ENCODE measurements at places on chromosomes 1 and 21.

- DNase-seq = no peak
Observed at GRCh38 chr1:244304656-244305055, 147.1 kb downstream of the ADSS2 start.

DNA sequence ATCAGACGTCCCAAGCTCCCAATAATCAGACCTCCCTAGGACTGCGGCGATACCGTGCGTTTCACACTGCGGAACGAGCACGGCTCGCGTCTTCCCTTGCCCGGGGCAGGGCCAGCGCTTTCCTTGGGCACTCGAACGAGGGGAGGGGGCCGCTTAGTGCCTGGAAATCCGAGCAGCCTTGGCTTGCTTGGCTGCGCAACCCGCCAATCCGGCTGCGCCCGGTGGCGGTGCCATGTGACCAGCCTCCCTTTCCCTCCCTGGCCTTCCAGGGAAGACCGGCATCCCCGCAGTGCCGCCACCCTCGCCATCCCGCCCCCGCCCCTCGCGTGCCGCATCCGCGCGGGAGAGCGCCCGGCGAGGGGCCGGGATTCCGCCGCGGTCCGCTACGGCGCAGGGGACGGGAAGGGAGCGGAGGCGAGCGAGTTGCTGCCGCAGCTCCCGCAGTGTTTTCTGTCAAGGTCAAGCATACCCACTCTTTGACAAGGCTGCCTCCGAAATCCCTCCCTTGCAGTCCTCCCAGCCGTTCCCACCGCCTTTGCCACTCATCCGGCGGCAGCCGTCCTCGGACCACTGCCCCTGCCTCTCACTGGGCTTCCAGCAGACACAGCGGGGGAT, 8.3 kb upstream of the RNF19B start:
- no peak for DNase-seq

DNA sequence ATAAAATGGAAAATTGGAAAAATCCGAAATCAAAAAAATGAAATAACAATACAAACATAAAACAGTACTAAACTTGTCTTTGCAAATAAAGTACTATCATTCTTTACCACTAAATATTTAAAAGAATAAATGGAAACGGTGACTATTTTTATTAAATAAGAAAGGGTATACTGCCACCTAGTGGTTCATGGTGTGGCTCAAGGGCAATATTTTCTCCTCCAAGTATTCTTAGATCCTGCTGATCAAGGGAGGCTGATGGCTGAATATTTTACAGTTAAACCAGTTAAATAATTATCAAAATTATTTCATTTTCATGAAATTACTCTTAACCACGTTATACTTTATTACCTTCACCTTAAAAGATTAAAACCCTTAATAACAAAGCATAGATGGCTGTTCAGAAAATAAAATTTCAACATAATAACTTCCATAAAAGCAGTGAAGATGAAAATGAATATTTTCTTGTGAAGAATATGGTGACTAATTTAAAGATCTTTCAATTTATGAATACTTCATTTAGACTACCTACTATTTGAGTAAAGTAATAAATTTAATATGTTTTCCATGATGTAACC, 1793.9 kb downstream of the NCAM2 start:
- no peak for DNase-seq

GRCh38 chr1:116002781-116003420, 26.6 kb downstream of the SLC22A15 start:
- DNase-seq = no peak

DNA sequence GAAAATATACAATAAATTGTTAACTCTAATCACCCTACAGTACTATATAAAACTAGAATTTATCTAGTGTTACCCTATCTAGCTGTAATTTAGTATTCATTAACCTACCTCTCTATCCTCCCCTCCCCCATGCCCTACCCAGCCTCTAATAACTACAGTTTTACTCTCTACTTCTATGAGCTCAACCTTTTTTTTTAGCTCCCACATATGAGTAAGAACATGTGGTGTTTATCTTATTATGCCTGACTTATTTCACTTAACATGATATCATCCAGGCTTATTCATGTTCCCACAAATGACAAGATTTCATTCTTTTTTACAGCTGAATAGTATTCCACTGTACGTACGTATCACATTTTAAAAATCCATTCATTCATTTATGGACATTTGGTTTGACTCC, 46.0 kb upstream of the WARS2 start:
- no peak for DNase-seq

DNA sequence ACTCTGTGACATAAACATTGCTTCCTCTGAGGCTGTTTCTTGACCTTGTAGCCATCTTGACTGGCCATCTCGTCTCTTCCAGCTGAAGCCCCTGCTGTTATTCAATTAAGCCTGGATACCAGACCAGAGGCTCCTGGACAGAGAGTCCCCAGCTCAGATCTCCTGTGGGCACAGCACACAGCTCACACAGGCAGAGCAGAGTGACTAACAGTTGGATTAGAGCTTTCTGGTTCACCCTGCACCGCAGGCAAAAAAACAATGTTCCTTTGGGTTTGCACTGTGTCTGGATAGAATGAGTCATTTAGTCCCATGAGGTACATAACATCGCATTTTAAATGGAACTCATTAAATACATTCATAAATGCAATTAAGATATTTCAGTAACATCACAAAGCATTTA, 33.4 kb upstream of the USH2A start:
- no peak for DNase-seq

DNA sequence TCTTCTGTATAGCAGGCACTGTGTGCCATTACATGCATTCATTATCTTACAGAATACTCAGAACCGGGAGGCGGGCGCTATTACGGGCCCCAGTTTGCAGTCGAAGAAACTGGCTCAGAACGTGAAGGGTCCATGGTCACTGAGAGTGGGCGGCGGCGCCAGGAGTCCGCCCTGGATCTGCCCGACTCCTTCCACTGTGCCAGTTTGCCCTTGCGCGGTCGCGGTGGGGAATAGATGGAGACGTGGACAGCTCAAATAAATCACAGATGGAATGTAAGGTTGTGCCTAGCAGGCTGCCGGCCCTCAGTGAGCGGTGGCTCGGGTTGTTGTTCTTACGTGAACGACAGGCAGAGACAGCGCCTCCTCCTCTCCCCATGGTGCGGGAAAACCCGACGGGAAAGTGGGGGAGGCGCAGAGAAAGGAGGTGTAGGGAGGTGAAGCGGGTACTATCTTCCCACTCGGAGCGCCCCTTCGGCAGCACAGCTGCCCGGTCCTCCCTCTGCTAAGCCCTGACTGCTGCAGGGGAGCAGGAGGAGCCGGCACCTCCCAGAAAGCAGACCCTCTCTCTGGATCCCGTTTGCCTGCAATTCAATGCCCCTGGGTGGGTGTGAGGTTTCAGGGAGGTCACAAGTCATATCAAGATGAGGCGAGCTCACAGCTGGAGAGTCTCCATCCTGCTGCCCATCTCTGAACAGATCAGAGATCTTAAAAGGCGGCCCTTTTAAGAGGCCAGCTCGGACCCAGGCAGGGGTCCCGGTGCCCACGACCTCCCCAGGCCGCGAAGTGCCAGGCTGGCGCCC, 1.1 kb downstream of the COL9A2 start:
- no peak for DNase-seq

DNA sequence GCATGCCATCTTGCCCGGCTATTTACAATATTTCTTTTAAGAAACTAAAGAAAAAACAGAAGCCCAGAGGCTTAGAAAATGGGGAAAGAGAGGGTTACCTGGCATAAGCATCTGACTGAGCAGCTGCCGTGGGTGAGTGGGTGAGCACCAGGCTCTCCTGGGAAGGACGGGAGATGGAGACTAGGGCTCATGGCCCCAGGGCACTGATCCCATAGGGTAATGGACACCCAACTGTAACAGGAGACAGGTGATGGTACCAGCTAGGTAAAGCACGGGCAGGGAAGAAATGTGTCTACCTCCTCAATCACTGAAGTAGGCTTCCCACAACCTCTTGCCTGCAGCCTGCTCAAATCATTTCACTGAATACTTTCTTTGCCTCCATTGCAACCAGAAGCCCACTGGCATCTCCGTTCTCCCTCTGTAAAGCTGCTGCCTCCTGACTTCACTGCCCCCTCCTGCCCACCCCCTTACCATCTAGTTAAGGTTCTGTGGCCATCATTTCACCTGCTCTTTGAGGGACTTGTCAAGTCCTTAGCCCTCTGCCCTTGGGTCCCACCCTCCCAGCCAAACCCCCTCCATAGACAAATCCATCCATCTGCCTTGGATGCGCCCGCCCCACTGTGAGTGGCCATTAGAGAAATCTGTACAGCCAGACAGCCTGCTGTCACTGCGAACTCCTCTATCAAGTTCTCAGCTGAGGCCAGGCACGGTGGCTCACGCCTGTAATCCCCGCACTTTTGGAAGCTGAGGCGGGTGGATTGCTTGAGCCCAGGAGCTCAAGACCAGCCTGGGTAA, 6.2 kb downstream of the TMEM125 start:
- DNase-seq = no peak

GRCh38 chr1:9606948-9607347, 18.2 kb downstream of the TMEM201 start:
- no peak for DNase-seq

GRCh38 chr1:226588484-226588883, 39.9 kb downstream of the STUM start:
- DNase-seq = no peak

DNA sequence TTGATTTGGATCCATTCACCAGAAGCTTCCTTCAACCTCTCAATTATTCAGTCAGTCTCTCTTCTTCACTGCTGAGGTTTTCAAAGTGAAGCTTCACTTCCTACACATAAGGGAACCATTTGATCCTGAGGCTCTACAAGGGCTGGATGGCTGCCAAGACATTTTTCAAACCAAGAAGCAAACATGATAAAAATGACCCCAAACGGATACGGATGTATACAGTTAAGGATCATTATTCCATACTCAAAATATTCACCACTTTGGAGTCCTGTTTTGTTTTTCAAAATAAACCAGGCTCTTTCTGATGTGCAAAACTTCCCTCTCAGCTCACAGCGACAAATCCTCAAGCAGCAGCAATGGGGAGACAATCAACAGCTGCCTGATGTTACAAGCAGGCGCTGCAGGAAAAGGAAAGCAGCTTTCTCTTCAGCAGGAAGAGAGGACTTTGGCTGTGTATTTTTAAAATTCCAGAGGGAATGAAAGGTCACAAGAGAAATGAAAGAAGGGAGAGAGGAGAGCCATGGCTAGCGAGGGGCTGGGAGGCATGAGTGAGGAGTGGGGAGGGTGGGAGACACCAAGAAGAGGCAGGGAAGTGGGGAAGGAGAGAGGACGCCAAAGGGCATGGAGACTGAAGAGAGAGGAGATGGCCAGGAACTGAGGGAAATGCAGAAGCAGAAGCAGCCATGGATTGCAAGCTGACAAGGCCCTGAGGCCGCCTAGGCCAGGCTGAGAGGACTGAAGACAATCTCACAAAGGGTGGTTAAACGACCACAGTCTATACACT, 145.4 kb downstream of the SLC45A1 start:
- no peak for DNase-seq

GRCh38 chr1:51264451-51264850, 28.4 kb downstream of the RNF11 start:
- DNase-seq = peak; percentile 8

- no peak for DNase-seq
Observed at GRCh38 chr1:151993734-151994496, at the start of gene S100A10. TSS of gene S100A10 (minus strand) at chr1:151993859. CDS start at chr1:151986230, 7,629 bp downstream.

DNA sequence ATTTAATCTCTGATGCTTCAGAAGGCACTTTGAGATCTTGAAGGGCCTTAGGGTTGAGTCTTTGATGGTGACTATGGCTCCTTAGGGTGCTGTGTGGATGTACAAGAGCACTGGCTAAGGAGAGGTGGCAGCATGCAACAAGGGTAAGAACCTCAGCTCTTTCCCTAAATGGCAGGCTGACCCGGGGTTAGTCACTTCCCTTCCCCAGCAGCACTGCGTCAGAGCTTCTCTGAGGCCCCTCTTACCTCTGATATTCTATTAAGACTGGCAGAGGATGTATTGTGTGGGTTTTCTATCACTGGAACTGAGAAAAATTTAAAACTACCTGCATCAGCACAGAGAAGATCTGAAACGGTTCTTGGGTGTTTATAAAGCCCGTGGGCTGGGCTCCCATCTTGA, 11.8 kb downstream of the C1orf116 start:
- peak; percentile 40 for DNase-seq
